GM12892 (cell line): ENCODE measurements at places on chromosomes 1 and 21.

DNA sequence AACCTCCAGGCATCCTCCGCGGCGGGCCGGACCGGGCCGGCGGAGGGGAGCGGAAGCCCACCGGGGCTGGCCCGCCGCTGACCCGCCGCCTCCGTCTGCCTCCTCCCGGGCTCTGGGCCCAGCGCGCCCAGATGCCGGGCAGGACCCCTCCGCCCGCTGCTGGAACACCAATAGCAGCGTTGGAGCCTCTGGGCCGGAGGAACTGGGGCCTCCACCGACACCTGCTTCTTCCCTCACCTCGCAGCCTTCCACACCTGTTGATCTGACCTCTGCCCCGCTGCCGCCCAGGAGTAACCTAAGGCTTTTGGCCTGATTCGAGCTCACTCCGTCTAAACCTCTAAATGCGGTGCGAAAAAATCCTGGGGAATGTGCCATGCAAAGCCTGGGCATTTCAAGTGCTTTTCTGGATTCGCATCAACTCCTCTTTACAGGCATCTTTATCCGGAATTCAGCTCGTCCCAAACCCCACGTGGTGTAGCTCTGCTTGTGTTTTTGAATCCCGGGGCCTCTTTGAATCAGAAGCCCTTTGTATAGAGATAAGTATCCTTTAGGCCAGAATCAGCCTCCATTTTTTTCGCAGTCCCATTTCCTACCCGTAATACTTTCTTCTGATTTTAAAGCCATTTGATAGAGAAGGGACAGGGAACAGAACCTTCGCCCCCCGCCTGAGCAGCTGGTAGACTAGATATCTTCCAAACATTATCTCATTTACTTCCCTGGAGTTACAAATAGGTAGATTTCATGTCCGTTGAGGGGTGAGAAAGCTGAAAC is 680 bp upstream of the CNN3 start:
- no peak for DNase-seq

GRCh38 chr1:41322101-41322661 is 39.1 kb upstream of the FOXO6 start:
- DNase-seq, result no peak

DNA sequence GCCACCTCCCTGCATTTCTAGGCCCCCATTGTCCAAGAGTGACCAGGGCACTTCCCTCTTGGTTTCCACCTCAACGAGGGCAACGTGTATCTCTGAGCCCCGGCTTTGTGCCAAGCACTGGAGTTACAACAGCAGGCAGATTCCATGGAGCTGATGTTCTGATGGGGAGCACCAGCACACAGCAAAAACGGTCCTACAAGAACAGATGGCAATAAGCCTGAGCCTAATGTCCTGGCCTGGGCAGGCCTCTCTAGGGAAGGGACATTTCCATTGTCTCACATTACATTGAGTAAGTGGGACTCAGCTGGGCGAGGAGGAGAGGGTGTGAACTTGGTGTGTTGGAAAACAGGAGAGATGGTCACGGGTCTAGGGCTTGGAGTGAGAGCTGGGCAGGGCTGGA is 27.2 kb upstream of the NPPB start:
- DNase-seq, result no peak

DNA sequence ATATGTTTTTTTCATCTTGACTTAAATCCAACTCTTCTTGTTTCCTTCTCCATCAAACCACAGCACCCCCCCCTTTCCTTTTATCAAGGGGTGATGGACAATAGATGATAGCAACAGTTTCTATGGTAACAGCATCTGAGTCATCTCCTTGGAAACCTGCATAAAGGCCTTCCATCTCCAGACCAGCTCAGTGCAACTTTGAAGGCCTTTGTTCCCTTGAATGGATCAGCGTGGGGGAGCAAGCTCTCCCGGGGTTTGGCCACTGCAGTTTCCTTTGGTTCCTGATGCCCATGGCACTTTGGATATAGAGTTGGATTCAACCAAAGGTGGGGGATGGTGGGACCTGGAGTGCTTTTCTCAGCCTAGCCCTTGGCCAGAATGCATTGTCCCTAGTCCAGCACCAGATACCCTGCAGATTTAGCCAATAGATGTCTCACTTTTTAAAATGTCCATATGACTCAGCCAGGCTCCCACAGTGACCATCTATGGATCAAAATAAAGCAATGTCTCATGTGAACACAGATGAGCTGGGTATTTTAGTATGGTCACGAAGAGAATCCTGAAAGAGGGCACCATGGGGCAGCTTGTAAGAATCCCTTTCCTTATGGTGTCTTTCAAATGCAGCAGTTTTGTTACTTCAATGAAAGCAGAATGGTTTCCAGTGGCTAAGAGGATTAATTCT is 127.7 kb downstream of the SPATA46 start:
- DNase-seq, result no peak

DNA sequence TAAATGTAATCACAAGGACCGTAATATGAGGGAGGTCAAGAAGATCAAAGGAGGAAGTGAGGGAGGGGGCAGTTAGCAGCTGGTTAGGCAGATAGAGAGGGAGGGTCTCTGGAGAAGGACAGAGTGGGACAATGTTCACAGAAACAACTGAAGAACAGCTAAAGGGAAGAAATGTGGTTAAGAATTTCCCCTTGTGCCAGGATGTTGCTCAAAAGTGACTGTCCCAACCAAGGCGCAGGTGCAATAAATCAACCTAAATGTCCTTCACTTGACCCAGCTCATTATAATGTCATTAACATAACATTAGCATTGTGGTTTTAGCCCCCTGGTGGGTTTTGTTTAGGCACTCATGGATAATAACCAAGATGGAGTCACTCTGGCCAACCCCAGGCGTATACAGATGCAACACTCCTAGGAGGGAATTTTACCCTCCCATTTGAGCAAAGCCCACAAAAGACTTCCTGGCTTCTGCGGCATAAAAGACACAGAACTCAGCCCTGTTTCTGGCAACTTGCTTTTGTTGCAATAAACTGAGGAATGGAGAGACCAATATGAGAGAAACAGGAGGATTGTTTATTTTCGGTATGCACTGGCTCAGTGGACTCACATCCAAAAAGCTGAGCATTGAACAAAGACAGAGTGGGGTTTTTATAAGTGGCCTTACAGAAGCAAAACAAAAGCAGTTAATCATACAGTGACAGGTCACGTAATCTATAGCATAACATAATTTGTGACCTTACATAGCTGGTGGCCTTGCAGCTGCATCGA is 7.3 kb upstream of the CA6 start:
- DNase-seq, result no peak

DNA sequence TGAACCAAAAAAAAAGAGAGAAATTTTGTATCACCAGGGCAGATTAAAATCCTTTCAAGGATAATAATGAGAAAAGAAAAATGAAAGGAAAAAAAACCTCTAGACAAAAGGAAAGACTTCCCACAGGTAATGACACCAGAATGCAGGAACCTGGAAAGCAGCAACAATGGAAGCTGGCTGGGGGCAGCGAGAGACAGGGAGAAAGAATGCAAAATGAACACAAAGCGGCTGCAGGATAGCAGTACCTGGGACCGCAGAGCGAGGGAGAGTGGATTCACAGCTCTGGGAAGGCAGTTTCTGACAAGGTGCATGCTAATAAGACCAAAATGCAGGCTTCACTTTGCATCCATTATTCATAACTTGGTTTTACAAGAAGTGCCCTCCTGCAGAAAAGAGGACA is 349.0 kb downstream of the SIPA1L2 start:
- no peak for DNase-seq
